NCI-H446 treated with DMSO at 0.1 percent for 48 hours (cell line): ENCODE measurements at places on chromosomes 1 and 21.

DNA sequence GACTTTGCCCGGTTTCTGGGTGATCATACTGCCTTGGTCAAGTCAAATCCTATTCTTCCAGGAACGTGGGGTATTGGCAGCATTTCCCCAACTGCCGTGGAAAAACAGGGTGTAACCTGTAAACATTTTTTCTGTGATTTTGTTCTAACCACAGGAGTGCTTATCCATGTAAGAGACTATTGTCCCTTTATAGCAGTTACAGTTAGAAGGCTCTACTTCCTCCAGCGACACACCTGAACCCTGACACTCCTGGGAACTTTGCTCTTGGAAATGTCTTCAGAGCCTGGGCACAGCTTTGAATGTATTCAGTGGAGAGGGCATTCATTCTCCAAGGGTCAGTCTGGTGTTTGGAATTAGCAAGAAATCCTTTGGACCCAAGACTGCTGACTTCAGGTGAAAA is 26.4 kb upstream of the ARHGEF10L start:
- no peak for DNase-seq

DNA sequence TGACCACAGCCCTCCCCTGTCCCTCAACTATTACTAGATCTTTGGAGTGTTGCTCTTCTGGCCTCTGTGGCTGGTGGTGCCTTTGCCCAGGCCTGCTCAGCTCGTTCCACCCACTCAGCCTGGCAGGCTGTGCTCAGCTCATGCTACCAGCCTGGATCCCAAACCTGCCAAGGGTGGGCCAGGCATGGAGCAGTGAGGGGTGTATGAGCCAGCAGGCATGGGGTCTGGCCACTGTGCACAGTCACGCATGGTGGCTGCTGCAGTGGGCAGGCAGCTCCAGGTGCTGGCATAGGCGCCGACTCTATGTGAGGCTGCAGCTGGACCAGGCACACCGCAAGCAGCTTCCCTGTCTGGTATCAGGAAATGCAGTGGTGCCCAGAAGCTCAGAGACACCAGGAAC is 449.9 kb downstream of the MATN1 start:
- no peak for DNase-seq

DNA sequence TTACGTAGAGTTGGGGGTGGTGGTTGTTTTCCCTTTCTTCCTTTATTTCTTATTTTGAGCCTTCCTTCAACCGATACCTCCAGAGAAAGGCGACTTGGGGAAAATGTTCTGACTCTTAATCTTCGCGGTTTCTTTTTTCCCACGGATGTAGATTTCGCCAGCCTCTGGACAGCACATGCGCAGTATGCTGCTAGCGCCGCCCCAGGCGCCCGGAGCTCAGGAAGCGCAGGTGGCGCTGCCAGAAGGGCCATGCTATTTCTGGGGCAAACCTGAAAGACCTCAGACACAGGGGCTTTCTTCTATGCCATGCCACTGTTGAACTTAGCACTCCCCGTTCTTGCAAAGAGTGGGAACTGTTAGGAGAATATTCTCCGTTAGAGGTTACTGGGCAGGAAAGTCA is 392.1 kb downstream of the KIF26B start:
- DNase-seq: no peak

DNA sequence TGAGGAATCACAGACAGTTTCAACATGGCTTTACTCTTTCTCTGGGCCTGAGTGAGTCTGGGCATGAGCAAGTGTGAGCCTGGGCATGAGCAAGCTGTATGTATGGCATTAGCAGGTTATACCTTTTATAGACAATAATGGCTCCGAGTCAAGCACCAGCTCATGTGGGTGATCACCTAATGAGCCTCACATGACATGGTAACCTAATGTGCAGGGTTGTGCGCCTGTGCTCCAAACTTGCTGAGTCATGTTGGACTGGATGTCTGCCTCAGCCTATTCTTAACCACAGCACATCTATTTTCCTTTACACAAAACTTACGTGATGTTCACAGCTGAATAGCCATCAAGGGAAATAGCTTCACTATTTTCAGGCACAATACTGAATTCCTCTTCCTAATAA is 236.2 kb upstream of the NRIP1 start:
- no peak for DNase-seq

- no peak for DNase-seq
These were observed 491.5 kb downstream of the NUF2 start for GRCh38 chr1:163813251-163813650.

- DNase-seq: no peak
These were observed 49.8 kb downstream of the POU2F1 start for GRCh38 chr1:167270349-167271092.

GRCh38 chr1:27682351-27682944 is 10.5 kb upstream of the IFI6 start:
- no peak for DNase-seq

DNA sequence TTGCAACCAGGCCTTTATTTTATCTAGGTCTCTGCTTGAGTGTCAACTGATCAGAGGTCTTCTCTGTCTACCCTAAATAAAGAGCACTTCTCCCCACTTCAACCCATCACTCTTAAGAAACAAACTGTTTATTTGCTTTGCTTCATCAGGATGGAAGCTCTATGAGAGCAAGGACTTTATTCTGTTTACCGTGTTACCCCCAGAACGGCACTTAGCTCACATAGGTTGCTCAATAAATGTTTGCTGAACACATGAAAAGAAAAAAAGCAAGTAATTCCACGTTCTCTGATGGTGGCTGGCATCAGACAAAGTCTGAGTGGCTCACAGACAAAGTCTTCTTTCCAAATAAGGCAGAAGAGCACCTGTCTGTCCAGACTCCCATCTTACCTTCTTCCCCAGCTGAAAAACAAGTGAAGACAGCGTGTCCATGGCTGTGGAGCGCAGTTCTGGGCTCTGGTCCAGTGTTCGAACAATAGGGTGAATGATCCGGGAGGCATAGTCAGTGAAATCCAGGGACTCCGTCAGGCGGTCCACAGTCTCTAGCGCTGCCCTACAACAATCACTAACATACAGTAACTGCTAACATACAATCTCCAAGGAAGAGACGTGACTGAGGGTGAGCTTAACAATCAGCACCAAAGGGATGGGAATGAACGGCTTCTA is 22.9 kb downstream of the ANGPTL7 start:
- DNase-seq: no peak

GRCh38 chr1:225480825-225481434 is 53.1 kb upstream of the LBR start:
- DNase-seq: no peak

GRCh38 chr1:145828367-145829026 is 4.5 kb downstream of the POLR3C start:
- no peak for DNase-seq

- peak; percentile 35 for DNase-seq
These were observed 4.3 kb downstream of the S100A10 start for GRCh38 chr1:151989211-151989862.

GRCh38 chr1:93844262-93845045 is 34.6 kb downstream of the DNTTIP2 start:
- peak; percentile 76 for DNase-seq
